ENCODE measurements at places on chromosomes 3 and 15. TPM values are rescaled to one million over a fixed set of nuclear protein-coding genes. Genes with fewer than 3 reads are reported as not detected.

The UROC1 gene
- not detected for polyA plus RNA-seq

The ATP13A4 gene
- polyA plus RNA-seq = not detected

The RLBP1 gene
- not detected for polyA plus RNA-seq

The SEMA3G gene
- not detected for polyA plus RNA-seq

The SEMA3B gene
- polyA plus RNA-seq = 0.13 TPM

The SSUH2 gene
- not detected for polyA plus RNA-seq

The PP2D1 gene
- polyA plus RNA-seq = 0.95 TPM

- no peaks in the 10 kb centered on the region for H3K36me3 ChIP-seq
- no peaks in the 10 kb centered on the region for H3K4me1 ChIP-seq
- H3K27me3 ChIP-seq = peaks cover 3% of the 10 kb centered on the region
- DNase-seq = no peak
Measured at GRCh38 chr3:180048103-180048502, 11.4 kb upstream of the PEX5L start.

- H3K27ac ChIP-seq = peak overlapping the region; percentile 99
- H3K4me3 ChIP-seq = peak overlapping the region; percentile 74
- DNase-seq = peak; percentile 93
- peaks cover 5% of the 10 kb centered on the region for H3K4me1 ChIP-seq
- H3K36me3 ChIP-seq = no peaks in the 10 kb centered on the region
Measured at GRCh38 chr3:129026728-129027543, 25.8 kb downstream of the EFCC1 start.

GRCh38 chr15:73712107-73712506 lies 27.9 kb downstream of the CD276 start:
- H3K27me3 ChIP-seq = peaks cover 41% of the 10 kb centered on the region
- no peaks in the 10 kb centered on the region for H3K4me1 ChIP-seq
- H3K4me3 ChIP-seq = no peak overlapping the region
- DNase-seq = no peak
- H3K36me3 ChIP-seq = no peaks in the 10 kb centered on the region
- no peak overlapping the region for H3K27ac ChIP-seq

DNA sequence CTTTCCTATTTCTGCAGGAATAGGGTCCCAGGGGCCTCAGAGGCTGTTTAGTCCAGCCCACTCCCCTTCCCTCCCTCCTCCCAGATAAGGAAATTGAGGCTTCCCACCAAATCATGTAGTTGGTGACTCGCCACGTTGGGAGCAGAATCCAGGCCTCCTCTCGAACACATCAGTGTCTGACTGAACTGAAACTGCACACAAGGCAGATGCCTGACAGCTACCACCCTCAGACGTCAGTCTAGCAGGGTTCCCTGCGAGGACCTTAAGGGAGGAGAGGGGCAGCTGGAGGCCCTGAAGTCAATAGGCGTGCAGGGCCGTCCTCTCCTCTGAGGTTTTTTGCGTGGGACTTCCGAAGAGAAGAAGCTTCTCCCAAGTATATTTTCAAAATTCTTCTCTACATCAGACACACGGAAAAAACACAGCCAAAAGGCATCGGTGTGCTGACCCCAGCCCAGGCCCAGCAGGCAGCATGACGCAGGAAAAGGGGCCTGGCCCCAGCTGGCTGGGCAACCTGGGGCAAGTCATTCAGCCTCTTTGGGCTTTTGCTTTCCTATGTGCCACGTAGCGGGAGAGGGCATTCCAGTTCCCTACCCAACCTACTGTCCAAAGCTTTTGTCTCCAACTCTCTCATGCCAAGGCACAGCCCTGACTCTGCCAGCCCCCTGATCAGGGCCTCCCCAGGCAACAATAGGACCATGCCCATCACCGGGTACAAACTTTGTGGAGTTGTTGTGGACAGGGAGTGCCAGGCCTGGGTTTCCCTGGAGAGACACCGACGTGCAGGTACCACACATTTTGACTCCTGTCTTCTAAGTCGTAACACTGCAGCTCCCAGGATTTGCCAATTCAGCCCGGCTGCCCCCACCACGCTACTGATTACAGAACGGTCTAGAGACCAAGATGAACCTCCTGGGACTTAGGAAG lies 283.1 kb downstream of the XXYLT1 start:
- peaks cover 64% of the 10 kb centered on the region for H3K27me3 ChIP-seq
- no peak for DNase-seq
- H3K4me1 ChIP-seq = peaks cover 11% of the 10 kb centered on the region
- no peak overlapping the region for H3K4me3 ChIP-seq
- H3K27ac ChIP-seq = no peak overlapping the region

- no peak overlapping the region for H3K4me3 ChIP-seq
- no peak overlapping the region for H3K27ac ChIP-seq
- no peaks in the 10 kb centered on the region for H3K4me1 ChIP-seq
- H3K27me3 ChIP-seq = no peaks in the 10 kb centered on the region
Measured at GRCh38 chr3:167521006-167521355, 47.1 kb upstream of the SERPINI2 start.

- H3K27ac ChIP-seq = peak overlapping the region; percentile 12
- no peak overlapping the region for H3K4me3 ChIP-seq
- H3K27me3 ChIP-seq = peaks cover 36% of the 10 kb centered on the region
Measured at GRCh38 chr15:69713726-69714559, 261.3 kb downstream of the RPLP1 start.

DNA sequence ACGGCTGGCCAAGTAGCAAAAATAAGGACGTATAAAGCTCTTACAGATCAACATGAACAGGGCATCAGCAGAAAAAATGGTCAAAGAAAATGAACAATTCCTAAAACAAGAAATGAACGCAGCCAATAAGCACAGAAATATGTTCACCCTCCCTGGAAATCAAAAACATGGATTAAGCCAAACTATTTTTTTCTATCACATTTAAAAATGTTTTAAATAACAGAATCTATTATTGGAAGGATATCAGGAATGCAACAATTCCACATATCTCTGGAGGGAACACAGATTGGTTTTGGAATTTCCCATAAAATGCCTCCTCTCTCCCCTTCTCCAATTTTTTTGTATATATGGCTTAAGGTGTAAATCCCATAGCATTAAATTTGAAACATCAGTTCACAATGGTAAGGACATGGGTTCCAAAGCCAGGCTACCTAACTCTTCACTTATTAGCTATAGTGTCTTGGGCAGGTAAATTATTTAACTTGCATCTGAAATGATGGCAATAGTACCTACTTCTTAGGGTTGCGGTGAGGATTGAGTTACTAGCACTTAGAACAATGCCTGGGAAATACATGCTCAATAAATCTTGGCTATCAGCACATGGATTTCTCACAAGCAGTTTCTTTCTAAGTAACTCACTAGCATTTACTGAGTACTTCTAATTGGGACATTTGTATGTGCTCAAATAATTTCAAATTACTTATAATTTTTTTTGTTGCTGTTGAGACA lies 10.1 kb downstream of the UACA start:
- H3K27ac ChIP-seq = no peak overlapping the region
- DNase-seq = no peak
- H3K4me3 ChIP-seq = no peak overlapping the region
- peaks cover 16% of the 10 kb centered on the region for H3K27me3 ChIP-seq

DNA sequence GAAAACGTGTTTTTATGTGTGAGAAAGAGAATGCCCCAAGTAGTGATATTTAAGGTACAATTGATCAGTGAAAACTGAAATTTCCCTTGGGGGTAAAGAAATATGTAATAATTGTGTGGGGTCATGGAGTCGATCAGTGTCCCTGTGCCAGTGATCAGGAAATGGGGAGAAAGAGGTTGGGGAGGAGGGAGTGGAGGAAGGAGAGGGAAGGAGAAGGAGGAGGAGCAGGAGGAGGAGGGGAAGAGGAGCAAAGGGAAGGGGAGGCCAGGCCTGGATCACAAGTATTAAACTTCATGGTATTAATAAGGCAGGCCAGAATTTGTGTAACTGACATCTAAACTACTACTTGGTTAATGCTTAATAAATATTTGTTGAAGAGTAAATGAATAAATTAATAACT lies 30.4 kb downstream of the THSD4 start:
- H3K27ac ChIP-seq = no peak overlapping the region
- H3K36me3 ChIP-seq = no peaks in the 10 kb centered on the region
- no peaks in the 10 kb centered on the region for H3K4me1 ChIP-seq
- DNase-seq = no peak

DNA sequence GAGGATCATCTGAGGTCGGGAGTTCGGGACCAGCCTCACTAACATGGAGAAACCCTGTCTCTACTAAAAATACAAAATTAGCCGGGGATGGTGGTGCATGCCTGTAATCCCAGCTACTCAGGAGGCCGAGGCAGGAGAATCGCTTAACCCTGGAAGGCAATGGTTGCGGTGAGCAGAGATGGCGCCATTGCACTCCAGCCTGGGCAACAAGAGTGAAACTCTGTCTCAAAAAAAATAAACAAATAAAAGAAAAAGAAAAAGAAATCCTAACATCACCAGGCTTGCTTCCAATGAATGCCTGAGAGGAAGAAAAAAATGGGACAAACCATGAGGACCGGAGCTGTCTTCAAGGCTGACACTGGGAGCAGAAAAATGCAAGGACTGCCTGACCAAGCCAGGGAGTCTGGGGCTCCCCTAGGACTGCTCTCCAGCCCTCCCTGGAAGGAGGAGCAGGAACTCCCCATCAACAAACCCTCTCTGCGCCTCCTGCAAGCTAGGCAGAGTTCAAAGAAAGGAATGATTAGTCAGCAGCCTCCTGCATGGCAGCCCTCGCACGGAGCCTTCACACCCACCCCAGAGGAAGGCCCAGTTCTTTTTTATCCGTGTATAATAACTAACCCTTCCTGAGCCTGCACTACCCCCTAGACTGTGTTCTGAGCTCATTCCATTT lies 55.4 kb downstream of the NUP210 start:
- no peak for DNase-seq
- no peaks in the 10 kb centered on the region for H3K4me1 ChIP-seq
- peak overlapping the region; percentile 56 for H3K27ac ChIP-seq
- H3K4me3 ChIP-seq = no peak overlapping the region

- DNase-seq = no peak
- H3K27ac ChIP-seq = no peak overlapping the region
- H3K36me3 ChIP-seq = no peaks in the 10 kb centered on the region
- H3K4me1 ChIP-seq = no peaks in the 10 kb centered on the region
Measured at GRCh38 chr3:150165396-150166094, 194.8 kb upstream of the PFN2 start.

DNA sequence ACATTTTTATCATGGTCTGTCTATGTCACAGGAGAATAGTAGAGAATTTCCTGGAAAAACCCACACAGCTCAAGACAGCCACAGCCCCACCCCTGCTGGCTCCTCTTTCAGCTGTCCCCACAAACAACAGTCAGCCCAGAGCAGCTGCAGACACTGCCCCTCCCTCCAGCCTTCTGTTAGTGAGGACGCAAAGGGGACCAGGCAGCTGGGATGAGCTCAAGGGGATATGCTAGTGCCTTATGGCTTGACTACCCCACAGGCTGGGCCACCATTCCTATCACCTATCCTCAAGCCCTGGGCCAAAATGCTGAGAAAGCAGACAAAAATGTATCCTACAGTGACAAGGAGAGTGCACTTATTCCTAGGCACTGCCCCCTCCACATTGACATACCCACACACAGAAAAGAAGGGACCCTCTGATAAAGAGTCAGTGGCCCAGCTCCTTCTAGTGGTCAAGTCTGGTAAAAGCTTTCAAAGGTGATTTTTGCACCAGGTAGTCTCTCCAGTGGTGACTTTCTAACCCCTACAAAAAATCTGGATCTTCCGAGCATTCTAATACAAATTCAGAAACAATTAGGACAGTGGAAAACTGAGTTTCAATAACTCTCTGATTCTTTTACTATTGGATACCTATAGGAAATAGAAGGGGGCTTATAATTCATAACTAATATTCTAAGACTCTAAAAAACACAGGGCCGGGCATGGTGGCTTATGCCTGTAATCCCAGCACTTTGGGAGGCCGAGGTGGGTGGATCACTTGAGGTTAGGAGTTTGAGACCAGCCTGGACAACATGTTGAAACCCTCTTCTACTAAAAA lies 3.0 kb upstream of the MAP1A start:
- no peaks in the 10 kb centered on the region for H3K36me3 ChIP-seq
- peak; percentile 26 for DNase-seq
- peaks cover 49% of the 10 kb centered on the region for H3K27me3 ChIP-seq
- H3K4me3 ChIP-seq = no peak overlapping the region
